ENCODE measurements at places on chromosomes 7 and 10.

DNA sequence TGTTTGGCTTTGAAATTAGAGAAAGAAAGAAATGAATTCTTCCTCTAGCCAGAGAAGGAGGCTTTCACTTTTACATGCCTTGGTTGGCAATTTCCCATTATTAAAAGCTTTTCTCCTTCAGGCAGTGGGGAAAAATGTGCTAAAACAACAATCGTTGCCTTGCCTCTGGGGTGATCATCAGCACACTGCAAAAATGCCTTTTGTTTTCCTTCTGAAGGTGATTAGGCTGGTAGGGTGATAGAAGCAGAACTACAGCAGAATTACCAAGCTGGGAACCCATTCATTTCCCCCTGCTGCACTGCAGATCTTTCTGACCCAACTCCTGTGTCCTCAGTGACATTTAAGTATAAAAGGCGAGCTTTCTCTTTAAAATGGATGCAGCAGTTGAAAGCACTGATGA, 22.2 kb downstream of the ANK3 start:
- no peak for DNase-seq

GRCh38 chr10:59337201-59337652, 25.1 kb downstream of the FAM13C start:
- no peak for DNase-seq

DNA sequence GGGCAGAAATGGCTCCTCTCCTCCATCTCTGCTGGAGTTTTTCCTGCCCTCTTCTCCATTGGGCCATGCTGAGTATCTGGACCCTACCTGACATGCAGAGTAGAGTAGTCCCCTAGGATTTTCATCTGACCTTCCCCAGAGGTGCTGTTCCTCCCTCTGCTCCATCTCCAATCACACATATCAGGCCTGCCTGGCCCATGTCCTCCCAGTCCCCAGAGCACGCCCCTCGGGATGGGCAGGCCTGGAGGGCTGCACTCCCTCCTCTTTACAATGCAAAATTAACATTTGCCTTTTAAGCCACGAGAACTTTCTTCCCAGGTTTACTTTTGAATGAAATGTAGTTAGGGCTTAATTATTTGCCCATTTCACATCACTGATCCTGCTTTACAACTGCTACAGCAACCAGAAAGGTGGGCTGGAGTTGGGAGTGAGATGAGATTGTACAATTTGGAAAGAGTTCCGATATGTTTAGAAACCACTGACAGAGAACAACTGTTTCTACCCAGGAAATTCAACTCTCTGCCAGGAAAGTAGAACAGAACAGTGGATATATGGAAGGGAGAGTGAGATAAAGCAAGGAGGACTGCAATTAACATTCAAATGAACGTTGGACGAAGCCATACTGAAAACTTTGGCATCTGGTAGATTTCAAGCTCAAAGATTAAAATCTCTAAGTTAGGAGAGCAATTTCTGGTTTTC, 184.0 kb upstream of the HABP2 start:
- DNase-seq = no peak

DNA sequence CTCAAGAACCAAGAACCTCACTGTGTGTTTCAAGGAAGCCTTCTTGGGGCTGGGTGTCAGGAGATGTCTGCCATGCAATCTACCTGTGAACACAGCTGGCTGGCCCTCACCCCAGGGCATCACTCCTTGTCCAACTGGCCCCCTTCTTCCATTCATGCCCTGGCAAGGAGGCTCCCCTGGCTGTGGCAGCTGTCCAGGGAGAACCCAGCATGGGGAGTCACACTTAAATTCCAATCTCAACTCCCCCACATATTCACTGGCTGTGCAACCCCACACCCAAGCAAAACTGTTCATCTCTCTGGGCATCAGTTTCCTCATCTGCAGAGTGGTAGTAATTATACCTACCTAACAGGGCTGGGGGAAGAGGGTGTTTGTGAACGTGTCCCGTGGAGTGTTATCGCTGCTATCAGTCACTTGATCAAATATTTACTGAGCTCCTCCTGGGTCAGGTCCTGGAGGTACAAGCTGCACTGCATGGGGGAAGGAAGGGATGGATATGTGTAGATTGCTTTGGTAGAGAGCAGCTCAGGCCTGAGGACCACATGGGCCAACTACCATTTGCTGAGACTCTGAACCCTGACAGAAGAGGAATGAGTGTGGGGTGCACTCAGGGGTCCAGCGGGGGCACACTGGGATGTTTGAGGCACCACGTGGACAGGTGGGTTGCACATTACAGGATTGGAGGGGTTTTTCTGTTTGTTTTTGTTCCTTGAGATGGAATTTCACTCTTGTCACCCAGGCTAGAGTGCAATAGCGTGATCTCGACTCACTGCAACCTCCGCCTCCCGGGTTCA, 2.1 kb upstream of the GPRIN2 start:
- DNase-seq = no peak

- DNase-seq = peak; percentile 73
Observed at GRCh38 chr10:95841661-95842498, 65.9 kb upstream of the CC2D2B start.

- DNase-seq = no peak
Observed at GRCh38 chr10:108290823-108291222, 1126.3 kb upstream of the SORCS1 start.

GRCh38 chr7:100021297-100021696, 5.9 kb downstream of the ZKSCAN1 start:
- no peak for DNase-seq

GRCh38 chr7:25994433-25994994, 157.5 kb upstream of the NFE2L3 start:
- no peak for DNase-seq

- DNase-seq = no peak
Observed at GRCh38 chr10:21530168-21530567, 3.9 kb upstream of the MLLT10 start.

DNA sequence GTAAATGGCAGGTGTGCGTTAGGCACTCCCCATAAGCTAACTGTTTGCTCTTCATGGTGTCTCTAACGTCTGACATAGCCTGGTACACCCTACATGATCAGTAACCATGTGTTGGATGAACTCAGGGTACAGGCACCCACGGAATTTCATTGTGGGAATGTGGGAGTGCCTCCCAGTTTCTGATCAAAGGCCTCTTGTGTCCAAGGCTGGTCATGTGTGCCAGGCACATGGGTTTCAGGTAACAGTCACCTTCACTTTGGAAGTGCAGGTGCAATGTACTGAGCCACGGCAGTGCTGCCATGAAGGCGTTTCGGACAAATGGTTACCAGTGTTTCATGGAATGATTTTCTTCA, 298.3 kb downstream of the DNAJB6 start:
- DNase-seq = no peak

DNA sequence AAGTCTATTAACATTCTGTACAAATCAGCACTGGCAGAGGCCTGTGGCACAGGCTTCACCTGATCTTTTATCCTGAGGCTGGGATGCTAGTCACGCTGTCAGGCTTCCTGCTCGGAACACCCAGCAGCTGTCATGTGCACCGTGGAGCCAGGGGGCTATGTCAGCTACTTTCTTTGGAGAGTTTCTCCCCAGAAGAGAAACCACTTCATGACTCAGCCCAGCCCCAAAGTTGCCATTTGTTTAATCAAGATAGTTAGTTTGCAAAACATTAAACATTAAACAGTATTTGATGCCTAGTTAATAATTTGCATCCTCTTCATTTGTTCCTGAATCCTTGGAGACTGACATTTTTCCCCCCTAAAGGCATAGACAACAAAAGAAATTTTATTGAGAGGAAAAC, at the start of gene HABP2:
Gene HABP2, plus strand, starts transcription at position 353 of the 400 bp plus-strand sequence. CDS start 69 bp downstream, outside the sequence.
- DNase-seq = no peak

Measured in heart right ventricle (tissue), 16 donors.